ENCODE measurements at places on chromosomes 7 and 10. TPM values are rescaled to one million over a fixed set of nuclear protein-coding genes. Genes with fewer than 3 reads are reported as not detected.
A peak's percentile ranks its signal among the peaks of the same experiment; 100 is the strongest.

RGR gene
- total RNA-seq: not detected

FAM13C gene
- 8.6 TPM for total RNA-seq

HOXA2 gene
- 8.7 TPM for total RNA-seq

MALRD1 gene
- total RNA-seq: 256 TPM

FKBP6 gene
- not detected for total RNA-seq

SP8 gene
- total RNA-seq: 5.2 TPM

GGCT gene
- total RNA-seq: 18.4 TPM

ANKRD1 gene
- total RNA-seq: not detected

- peaks cover 10% of the 10 kb centered on the region for H3K4me1 ChIP-seq
- no peak overlapping the region for H3K4me3 ChIP-seq
- DNase-seq: no peak
- H3K27ac ChIP-seq: no peak overlapping the region
- H3K36me3 ChIP-seq: no peaks in the 10 kb centered on the region
Observed at GRCh38 chr7:44486693-44487092, 3.8 kb downstream of the NUDCD3 start.

- H3K4me1 ChIP-seq: no peaks in the 10 kb centered on the region
- no peak for DNase-seq
- no peak overlapping the region for H3K27ac ChIP-seq
- H3K4me3 ChIP-seq: no peak overlapping the region
- H3K36me3 ChIP-seq: no peaks in the 10 kb centered on the region
- no peaks in the 10 kb centered on the region for H3K27me3 ChIP-seq
Observed at GRCh38 chr10:28774051-28774995, 97.0 kb downstream of the BAMBI start.

- no peaks in the 10 kb centered on the region for H3K4me1 ChIP-seq
- no peak overlapping the region for H3K27ac ChIP-seq
Observed at GRCh38 chr10:131658476-131659110, 242.2 kb upstream of the PPP2R2D start.

DNA sequence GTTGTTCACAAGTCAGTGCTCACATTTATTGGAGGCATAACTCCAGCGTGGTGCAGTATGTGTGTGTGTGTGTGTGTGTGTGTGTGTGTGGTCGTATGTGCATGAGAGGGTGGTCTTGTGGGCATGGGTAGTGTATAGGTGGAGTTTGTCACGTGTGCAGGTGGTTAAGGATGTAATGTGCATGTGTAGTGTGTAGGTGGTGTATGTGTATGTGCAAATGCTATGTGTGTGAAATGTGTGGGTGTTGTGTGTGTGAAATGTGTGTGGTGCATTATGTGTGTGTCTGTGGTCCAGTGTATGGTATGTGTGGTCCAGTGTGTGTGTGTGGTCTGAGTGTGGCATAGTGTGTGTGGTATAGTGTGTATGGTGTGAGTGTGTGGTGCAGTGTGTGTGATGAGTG is 30.3 kb upstream of the PODXL start:
- H3K4me3 ChIP-seq: no peak overlapping the region
- no peaks in the 10 kb centered on the region for H3K4me1 ChIP-seq
- no peak for DNase-seq
- no peak overlapping the region for H3K27ac ChIP-seq
- H3K36me3 ChIP-seq: no peaks in the 10 kb centered on the region

DNA sequence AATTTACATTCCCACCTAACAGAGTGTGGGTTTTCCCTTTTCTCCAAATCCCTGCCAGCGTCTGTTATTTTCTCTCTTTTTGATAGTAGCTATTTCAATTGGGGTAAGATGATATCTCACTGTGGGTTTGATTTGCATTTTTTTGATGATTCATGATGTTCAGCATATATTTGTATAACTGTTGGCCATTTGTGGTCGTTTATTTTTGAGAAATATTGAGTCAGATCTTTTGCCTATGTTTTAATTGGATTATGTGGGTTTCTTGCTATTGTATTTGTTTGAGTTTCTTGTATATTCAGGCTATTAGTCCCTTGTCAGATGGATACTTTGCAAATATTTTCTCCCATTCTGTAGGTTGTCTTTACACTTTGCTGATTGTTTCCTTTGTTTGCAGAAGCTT is 193.8 kb downstream of the ABCA13 start:
- DNase-seq: no peak
- no peak overlapping the region for H3K4me3 ChIP-seq
- no peaks in the 10 kb centered on the region for H3K36me3 ChIP-seq

- no peak overlapping the region for H3K4me3 ChIP-seq
- no peaks in the 10 kb centered on the region for H3K27me3 ChIP-seq
- H3K27ac ChIP-seq: no peak overlapping the region
- no peaks in the 10 kb centered on the region for H3K36me3 ChIP-seq
- DNase-seq: no peak
Observed at GRCh38 chr7:23356726-23357125, 57.6 kb downstream of the MALSU1 start.

DNA sequence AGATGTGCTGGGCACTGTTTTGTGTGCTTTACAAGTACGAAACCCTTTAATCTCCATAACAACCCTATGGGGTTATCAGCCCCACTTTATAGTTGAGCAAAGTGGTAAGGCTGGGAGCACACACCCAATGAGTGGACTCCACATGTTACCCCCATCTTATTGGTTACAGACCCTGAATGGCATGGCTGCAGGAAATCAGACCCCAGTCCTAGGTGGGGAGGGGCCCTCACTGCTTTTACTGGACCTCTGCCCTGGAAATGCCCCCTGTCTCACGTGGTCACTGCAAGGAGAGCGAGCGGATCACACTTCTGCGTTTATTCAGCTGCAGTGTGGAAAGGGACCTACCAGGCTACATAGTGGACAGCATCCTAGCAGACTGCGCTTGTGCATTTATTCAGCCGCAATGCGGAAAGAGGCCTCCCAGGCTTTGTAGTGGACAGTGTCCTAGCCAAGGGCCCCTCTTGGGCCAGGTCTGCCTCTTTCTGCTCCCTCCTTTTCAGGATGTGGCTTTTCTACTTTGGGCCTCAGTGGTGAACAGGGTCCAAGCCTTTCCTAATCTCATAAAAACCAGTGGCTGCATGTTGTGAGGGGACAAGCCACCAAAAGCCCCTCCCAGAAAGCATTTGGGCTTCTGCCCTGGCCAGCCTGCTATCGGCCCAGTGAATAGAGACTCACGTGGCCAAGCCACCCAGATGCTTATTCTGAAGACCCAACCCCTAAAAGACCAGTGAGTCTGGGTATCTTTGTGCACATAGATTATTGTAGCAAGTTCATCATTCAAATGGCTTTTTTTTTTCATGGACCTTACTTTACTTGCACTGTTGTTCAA is 405.7 kb upstream of the RNF32 start:
- no peaks in the 10 kb centered on the region for H3K27me3 ChIP-seq
- H3K27ac ChIP-seq: no peak overlapping the region
- H3K4me3 ChIP-seq: no peak overlapping the region
- H3K4me1 ChIP-seq: no peaks in the 10 kb centered on the region
- no peaks in the 10 kb centered on the region for H3K36me3 ChIP-seq
- no peak for DNase-seq

- H3K4me1 ChIP-seq: no peaks in the 10 kb centered on the region
- H3K36me3 ChIP-seq: no peaks in the 10 kb centered on the region
- no peaks in the 10 kb centered on the region for H3K27me3 ChIP-seq
Observed at GRCh38 chr7:132509643-132510042, 66.6 kb downstream of the PLXNA4 start.

DNA sequence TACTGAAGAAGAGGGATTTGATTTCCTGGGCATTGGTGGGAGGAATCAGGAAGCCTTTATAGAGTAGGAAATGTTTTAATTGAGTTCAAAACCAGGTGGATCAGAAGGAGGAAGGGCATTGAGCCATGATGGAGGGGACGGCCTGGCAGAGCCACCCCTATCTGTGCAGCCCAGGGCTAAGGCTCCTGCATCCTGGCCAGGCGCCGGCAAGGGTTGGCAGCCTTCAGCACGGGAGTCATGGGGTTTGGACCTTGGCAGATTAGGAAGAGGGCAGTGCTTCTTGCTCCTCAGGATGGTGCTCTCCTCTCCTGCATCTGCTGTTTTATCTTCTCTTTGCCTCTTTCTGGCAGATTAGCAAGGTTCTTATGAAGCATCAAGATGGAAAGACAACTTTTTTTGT is 12.5 kb downstream of the ZNF862 start:
- no peak for DNase-seq
- no peak overlapping the region for H3K27ac ChIP-seq
- H3K27me3 ChIP-seq: no peaks in the 10 kb centered on the region
- no peak overlapping the region for H3K4me3 ChIP-seq
- H3K36me3 ChIP-seq: peaks cover 12% of the 10 kb centered on the region

- no peak overlapping the region for H3K4me3 ChIP-seq
- H3K4me1 ChIP-seq: no peaks in the 10 kb centered on the region
- no peak for DNase-seq
- H3K27ac ChIP-seq: no peak overlapping the region
- H3K36me3 ChIP-seq: no peaks in the 10 kb centered on the region
- no peaks in the 10 kb centered on the region for H3K27me3 ChIP-seq
Observed at GRCh38 chr7:4058158-4058557, 623.9 kb upstream of the FOXK1 start.

- H3K4me1 ChIP-seq: peaks cover 10% of the 10 kb centered on the region
- DNase-seq: no peak
- peak overlapping the region; percentile 53 for H3K27ac ChIP-seq
- no peaks in the 10 kb centered on the region for H3K36me3 ChIP-seq
- H3K27me3 ChIP-seq: no peaks in the 10 kb centered on the region
- H3K4me3 ChIP-seq: peak overlapping the region; percentile 22
Observed at GRCh38 chr10:103472005-103472404, 7.0 kb downstream of the CALHM3 start.

DNA sequence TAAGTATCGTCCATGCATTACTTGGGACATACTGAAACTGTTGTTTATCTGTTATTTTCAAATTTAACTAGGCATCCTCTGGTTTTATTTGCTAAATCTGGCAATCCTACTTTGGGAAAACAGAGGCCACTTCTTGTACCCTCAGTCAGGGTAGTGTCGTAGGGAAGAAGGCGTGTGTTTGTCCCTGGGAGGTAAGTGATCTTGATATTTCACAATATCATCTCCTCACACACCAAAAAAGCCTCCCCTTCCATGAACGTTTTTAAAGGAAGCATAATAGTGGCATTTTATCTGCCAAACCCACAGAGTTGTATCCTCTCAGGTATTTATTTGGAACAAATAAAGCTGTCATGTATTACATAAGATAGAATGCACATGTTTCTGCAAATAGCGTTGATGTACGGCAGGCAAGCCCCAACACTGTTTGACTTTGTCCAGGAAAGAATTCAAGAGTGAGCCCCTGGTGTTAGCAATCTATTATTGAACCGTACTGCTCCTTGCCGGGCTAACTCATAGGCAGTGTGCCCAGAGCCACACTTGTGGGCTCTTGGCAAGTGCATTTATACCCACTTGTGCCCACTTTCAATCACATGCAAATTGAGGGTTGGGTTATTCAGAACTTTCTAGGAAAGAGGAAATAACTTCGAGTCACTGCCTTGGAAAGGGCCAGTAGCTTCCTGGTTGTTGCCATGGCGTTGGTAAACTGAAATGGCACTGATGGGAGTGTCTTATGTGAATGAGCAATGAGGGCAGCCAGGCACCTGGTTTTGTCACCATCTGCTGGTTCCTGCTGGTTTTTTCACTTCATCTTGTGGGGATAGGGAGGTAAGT is 266.0 kb downstream of the USP6NL start:
- H3K36me3 ChIP-seq: no peaks in the 10 kb centered on the region
- H3K4me1 ChIP-seq: no peaks in the 10 kb centered on the region
- DNase-seq: no peak
- H3K4me3 ChIP-seq: no peak overlapping the region
- H3K27ac ChIP-seq: no peak overlapping the region
- no peaks in the 10 kb centered on the region for H3K27me3 ChIP-seq

DNA sequence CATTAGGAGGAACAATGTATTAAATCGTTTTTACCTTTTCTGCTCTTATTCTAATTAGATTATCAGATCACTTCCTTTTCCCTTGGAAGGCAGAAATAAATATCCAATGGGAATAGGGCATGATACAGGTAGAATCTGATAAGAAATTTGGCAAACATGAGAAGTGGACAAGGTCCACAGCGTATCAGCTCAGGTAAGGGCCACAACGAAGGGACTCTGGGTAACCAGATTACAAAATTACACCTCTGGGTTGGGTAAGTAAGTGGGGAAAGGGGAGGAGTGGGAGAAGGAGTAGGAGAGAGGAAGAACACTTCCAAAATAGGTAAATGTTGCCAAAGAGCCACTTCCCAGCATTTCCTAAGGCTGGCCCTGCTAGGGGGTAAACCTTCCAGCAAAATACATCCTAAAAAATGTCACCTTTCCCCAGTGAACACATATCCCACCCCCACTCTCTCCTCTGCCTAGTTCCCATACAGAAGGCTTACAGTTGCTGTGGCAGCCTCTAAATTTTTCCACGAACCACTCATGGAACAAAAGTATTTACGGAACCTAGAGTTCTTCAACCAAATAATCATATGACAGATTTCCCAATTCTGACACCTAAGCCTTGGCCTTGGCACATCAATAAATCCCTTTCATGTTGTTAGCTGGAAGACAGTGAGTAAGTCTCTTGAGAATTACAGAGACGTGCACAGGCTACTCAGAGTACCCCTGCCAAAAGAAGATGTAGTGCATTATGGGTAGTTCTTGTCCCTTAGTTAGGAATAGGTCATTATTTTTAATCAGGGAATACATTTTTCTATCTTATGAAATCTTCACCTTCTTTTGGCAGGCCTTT is 51.5 kb upstream of the DLX6 start:
- no peaks in the 10 kb centered on the region for H3K27me3 ChIP-seq
- H3K27ac ChIP-seq: no peak overlapping the region
- no peak for DNase-seq
- H3K36me3 ChIP-seq: no peaks in the 10 kb centered on the region
